Lung microvascular endothelial cell (primary cell): ENCODE measurements at places on chromosomes 1 and 21.

- no peak for DNase-seq
Measured at GRCh38 chr1:106526650-106527049, 529.8 kb upstream of the PRMT6 start.

GRCh38 chr1:228314658-228315483, 91.8 kb downstream of the TRIM11 start:
- DNase-seq = no peak

GRCh38 chr1:17875882-17876280, 120.7 kb downstream of the ACTL8 start:
- no peak for DNase-seq

DNA sequence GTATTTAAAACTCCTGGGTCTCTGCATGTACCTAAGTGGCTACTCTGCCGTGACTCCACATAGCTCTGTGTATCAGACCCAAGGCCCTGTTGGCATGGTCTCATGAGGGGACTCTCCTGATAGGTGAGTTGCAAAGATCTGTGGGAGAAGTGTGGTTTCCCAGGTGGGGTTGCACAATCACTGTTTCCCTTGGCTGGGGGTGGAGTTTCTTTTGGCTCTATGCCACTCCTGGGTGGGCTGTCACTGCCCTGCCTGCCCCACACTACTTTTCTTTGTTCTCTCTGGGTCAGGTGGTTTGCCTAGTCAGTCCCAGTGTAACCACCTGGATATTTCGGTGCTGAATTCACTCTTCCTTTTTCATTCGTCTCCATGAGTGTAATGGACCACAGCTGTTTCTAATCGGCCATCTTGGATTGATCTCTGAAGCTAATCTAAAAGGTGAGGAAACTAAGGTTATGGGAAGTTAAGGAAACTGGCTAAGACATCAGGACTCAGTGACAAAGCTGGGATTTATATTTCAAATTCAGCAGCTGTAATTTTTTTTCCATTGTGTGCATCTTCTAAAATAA, 97.1 kb upstream of the CACYBP start:
- no peak for DNase-seq

- no peak for DNase-seq
Measured at GRCh38 chr1:227926896-227927885, 20.5 kb downstream of the WNT9A start.

DNA sequence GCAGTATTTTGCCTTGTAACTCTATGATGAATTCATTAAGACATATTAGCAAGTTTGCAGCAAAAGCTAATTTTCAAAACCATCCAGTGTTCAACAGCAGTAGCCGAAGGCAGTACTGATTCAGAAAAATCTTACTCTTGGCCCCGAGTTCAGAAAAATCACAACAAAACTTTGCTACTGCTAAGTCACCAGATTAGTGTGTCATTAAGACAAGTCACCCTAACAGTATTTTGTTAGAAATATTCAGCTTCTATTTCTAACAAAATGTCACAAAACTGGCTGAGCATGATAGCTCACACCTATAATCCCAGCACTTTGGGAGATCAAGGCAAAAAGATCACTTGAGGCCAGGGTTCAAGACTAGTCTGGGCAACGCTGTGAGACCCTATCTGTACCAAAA, 8.2 kb downstream of the GTF2B start:
- no peak for DNase-seq

- no peak for DNase-seq
Measured at GRCh38 chr1:210367566-210367965, 38.9 kb downstream of the HHAT start.

GRCh38 chr1:246800756-246801155, 76.5 kb downstream of the SCCPDH start:
- DNase-seq = no peak
